ENCODE measurements at places on chromosomes 5 and 9.

DNA sequence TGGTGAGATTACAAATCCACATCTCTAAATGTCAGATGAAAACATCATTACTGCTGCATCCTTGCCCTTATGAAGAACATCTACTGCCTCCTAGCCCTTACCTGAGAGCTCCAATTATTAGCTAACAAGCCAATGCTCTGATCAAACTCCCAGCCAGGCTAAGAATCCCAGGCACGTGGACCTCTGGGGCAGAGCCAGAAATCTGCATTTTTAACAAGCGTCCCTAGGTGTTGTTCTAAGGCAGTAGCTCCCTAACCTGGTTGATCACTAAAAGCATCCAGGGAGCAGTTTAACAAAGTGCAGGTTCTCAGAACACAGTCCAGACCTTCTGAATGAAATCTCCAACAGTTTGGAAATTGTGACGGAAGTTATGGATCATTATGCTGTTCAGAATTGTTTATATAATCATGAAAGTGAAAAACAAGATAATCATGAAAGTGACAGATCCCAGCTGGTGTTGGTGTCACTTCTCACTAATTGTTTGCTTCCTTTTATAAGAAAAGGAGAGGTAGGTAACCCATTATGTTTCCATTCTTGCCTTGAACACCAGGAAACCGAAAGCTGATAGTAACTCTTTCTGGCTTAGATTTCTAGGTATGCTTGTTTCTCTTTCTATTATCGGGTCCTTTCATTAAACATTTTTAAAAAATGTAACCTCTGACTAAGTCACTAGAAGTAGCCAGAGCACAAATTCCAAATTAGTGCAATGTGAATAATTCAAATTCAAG lies 216.5 kb upstream of the NR4A3 start:
- no peak for DNase-seq

DNA sequence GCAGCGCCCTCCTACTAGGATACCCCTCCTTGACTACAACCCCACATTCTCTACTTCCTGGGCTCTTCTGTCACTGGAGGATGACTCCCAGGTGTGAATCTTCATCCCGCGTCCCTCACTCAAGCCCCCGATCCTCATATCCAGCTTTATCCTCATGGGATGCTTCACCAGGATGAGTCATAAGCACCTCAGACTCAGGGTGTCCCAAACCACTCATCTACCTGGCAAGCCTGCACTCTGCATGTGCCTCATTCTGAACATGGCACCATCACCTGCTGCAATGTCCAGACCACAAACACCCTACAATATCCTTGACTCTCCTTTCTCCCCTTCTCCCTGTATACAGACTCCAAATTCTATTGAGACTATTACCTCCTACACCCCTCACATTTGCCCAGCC lies 1.5 kb upstream of the TGFBI start:
- DNase-seq: no peak

GRCh38 chr5:173800340-173800739 lies 87.8 kb upstream of the CPEB4 start:
- DNase-seq: no peak

GRCh38 chr9:112063151-112063550 lies 111.9 kb downstream of the SUSD1 start:
- no peak for DNase-seq

- no peak for DNase-seq
Observed at GRCh38 chr5:1421521-1422341, 23.5 kb downstream of the SLC6A3 start.

- DNase-seq: no peak
Observed at GRCh38 chr9:132937463-132937901, 6.9 kb downstream of the TSC1 start.

- DNase-seq: no peak
Observed at GRCh38 chr5:123444016-123444415, 20.8 kb upstream of the CEP120 start.

GRCh38 chr9:70765946-70766345 lies 351.5 kb upstream of the KLF9 start:
- DNase-seq: no peak

- DNase-seq: no peak
Observed at GRCh38 chr5:67795781-67796477, 419.6 kb upstream of the PIK3R1 start.

- no peak for DNase-seq
Observed at GRCh38 chr9:20507431-20507830, 114.9 kb downstream of the MLLT3 start.

GRCh38 chr5:96919754-96920197 lies 16.1 kb upstream of the LNPEP start:
- no peak for DNase-seq

GRCh38 chr5:15717001-15717400 lies 217.0 kb downstream of the FBXL7 start:
- no peak for DNase-seq

DNA sequence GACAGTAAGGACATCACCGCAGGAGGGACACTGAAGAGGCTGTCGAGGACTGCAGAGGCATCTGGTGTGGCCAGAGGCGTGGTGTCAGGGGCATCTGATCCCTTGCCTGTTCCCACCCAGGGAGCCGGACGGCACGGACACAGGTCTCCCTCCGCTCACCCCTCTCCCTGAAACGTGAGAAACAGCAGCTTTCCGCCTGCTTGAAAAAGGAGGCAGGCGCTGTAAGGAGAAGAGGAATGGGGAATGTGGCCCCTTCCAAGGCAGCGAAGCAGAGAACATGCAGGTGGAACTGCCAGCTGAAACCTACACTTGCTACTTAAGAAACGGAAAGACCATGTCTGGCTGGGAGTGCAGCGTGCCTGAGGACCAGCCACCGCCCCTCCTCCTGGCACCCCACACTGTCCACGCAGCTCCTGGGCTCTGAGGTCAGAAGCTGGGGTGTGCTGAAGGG lies 176.2 kb downstream of the GAPVD1 start:
- DNase-seq: no peak
